ENCODE measurements at places on chromosomes 6 and 20. TPM values are rescaled to one million over a fixed set of nuclear protein-coding genes. Genes with fewer than 3 reads are reported as not detected.

DNA sequence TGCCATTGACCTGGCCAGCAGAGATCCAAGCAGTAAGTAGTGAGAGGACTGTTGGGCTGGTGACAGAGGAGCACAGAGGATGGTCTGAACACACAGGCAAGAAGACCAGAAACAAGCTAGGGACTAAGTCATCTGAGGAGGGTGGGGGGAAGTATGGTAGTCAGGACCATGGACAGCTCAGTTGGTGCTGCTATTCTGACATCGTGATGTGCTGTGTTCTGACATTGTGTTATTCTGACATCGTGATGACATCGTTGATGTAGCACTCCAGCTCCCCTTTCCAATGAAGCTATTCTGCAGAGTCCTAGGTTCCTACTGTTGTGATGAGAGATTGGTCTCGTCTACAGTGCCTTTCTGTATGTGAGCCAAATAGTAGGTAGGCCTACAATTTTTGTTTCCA lies 28.7 kb downstream of the CFAP206 start:
- H3K4me3 ChIP-seq = no peak overlapping the region
- H3K36me3 ChIP-seq = no peaks in the 10 kb centered on the region
- no peak overlapping the region for H3K27ac ChIP-seq
- H3K4me1 ChIP-seq = no peaks in the 10 kb centered on the region
- no peaks in the 10 kb centered on the region for H3K27me3 ChIP-seq

DNA sequence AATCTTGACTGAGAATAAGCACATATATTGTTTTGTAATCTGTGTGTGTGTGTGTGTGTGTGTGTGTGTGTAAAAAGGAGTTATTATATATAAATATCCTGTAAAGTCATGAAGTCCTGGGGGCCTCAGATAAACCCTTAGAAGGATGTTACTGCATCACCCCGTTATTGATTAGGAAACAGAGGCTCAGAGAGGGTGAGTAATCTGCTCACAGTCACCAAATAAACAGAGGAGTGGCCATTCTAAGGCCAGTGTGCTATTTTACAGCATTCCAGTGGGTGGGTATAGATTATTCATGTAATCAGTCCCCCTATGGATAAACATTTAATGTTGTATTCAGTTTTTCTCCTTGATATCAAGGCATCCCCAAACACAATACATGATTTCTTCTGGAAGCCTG lies 87.1 kb downstream of the CDC5L start:
- H3K36me3 ChIP-seq = no peaks in the 10 kb centered on the region
- H3K27me3 ChIP-seq = peaks cover 10% of the 10 kb centered on the region
- no peak for DNase-seq

Gene SNAP91
- not detected for total RNA-seq

DNA sequence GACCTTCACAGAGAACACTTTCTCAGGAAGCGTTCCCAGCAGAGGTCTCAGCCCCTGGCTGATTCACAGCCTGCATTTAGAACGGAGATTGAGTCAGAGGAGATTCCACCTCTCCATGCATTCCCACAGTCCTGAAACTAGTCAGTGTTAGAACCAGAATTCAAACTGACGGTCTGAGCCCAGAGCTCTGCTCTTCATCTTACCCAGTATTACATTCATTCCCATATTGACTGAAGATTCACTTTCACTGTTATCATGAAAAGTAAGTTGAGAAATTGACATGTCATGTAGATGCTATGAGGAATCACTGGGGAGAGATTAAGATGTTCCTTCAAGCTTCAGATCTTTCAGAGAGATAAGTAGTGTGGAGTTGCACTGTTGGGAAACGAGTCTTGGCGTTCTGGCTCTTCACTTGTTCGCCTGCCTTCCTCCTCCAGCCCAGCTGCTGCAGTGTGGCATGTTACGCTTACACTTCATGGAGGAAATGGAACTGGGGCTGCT lies 28.3 kb downstream of the MAS1 start:
- no peak for DNase-seq
- H3K27me3 ChIP-seq = peaks cover 22% of the 10 kb centered on the region
- H3K27ac ChIP-seq = no peak overlapping the region
- H3K4me3 ChIP-seq = no peak overlapping the region

GRCh38 chr6:56806368-56806767 lies 148.5 kb upstream of the BEND6 start:
- H3K36me3 ChIP-seq = no peaks in the 10 kb centered on the region
- H3K4me3 ChIP-seq = no peak overlapping the region
- H3K27ac ChIP-seq = no peak overlapping the region
- no peak for DNase-seq
- H3K4me1 ChIP-seq = no peaks in the 10 kb centered on the region
- no peaks in the 10 kb centered on the region for H3K27me3 ChIP-seq

GRCh38 chr20:34621383-34622367 lies 55.2 kb downstream of the PIGU start:
- no peaks in the 10 kb centered on the region for H3K4me1 ChIP-seq
- H3K27ac ChIP-seq = no peak overlapping the region
- no peak overlapping the region for H3K4me3 ChIP-seq

Gene LY6G6C
- total RNA-seq = not detected

- peaks cover 13% of the 10 kb centered on the region for H3K27me3 ChIP-seq
- no peaks in the 10 kb centered on the region for H3K4me1 ChIP-seq
- H3K36me3 ChIP-seq = no peaks in the 10 kb centered on the region
- no peak for DNase-seq
Measured at GRCh38 chr20:61219021-61219431, 33.0 kb upstream of the CDH4 start.

Gene EYS
- total RNA-seq = 0.13 TPM

DNA sequence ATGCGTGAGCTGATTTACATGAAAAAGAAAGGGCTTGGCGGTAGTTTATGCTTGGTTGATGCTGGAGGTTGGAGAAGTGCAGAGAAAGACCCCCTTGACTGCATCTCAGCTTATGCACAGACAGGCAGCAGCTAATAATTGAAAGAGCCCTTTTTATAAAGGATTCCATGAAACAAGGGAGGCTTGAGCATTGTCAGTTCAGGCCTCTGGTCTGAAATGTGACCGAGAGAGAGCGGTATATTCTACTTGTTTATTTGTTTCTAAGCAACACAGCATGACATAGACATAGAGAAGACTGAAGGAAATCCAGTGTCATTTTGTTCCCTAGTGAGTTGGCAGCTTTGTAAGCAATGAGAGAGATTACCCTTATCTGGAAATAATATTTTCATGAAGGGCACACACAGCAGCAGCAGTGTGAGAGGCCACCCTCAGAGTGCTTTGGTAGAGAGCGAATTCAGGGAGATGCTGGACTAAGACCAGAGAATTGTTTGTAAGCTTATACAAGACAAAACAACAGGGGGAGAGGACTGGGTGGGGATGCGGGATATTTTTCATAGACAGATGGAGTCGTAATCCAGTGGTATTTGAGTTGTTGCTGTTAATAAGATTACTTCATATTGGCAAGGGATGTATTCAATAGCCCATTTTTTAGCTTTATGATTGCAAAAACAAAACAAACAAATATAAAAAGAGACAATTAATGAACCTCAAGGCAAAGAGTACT lies 34.6 kb upstream of the LAMA2 start:
- H3K4me1 ChIP-seq = no peaks in the 10 kb centered on the region
- no peaks in the 10 kb centered on the region for H3K36me3 ChIP-seq
- H3K4me3 ChIP-seq = no peak overlapping the region

Gene MAP3K5
- 11.7 TPM for total RNA-seq

DNA sequence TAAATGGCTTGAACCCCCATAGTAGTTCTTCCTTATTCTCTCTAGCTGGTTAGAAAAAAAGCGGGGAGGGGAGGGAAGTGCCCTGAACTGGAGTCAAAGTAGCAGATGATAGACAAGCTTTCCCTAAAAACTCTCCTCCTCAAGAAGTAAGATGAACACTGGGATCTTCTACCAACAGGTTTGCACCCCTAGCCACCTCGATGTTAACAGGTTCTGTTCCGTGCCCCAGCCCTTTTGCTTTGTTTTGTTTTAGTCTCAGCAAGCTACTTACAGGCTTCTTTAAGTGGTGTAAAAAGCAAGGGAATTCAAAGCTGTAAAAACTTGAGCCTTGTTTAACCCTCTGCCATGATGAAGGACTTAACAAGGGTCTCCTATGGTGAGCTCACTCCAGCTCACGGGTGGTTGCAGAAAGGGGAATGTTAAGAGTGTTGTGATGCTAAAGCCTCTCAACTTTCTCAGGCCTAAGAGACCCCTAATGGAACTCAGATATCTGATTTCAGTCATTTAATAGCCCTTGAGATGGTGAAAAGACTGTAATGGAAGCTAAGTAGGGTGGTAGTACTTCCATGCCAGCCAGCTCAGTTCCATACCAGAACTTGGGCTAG lies 106.0 kb downstream of the FOXO3 start:
- no peak overlapping the region for H3K4me3 ChIP-seq
- no peak for DNase-seq
- no peaks in the 10 kb centered on the region for H3K4me1 ChIP-seq
- H3K36me3 ChIP-seq = 0 out of 3 replicates have a peak, but pooled peaks cover 3% of the 10 kb centered on the region
- no peak overlapping the region for H3K27ac ChIP-seq

Gene GNMT
- 0.18 TPM for total RNA-seq

DNA sequence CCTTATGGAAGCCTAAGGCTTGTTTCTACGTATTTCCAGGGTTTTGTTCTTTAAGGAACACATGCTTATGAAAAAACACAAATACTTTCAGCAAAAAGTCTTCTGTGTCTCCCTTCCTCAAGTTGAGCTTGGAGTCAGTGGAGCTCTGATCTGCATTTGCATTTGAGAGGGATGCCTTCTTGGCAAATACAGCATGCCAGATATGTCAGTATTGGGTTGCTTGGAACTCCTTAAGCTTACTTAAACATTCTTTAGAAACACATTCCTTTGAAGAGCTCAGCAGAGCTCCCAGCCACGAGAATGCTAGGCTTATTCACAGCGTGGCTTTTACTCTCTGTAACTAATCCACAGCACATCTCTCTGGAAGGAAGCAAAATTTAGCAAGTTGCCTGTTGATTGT lies 68.3 kb downstream of the ANKRD6 start:
- no peaks in the 10 kb centered on the region for H3K36me3 ChIP-seq
- DNase-seq = no peak
- H3K4me3 ChIP-seq = no peak overlapping the region
- no peak overlapping the region for H3K27ac ChIP-seq

DNA sequence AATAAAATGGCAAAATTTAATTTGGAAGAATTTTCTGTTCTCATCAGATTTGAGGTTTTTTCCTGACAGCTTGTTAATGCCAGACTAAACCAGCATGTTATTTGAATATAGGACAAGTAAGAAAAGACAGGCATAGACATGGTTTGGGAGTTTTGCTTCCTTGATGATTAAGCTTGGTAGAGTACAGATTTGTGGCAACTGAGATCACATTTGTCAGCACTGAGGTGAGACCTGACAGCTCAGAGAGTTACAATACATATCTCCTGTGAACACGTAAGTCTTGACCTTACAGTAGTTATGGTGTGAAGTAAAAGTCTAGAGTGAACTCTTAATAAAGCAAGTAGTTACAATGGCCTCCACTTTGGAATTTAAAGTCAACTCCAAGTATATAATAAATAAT lies 34.5 kb downstream of the CENPW start:
- no peak for DNase-seq
- no peak overlapping the region for H3K27ac ChIP-seq
- no peaks in the 10 kb centered on the region for H3K27me3 ChIP-seq
- no peak overlapping the region for H3K4me3 ChIP-seq
- no peaks in the 10 kb centered on the region for H3K36me3 ChIP-seq

Gene APOBEC2
- total RNA-seq = not detected

DNA sequence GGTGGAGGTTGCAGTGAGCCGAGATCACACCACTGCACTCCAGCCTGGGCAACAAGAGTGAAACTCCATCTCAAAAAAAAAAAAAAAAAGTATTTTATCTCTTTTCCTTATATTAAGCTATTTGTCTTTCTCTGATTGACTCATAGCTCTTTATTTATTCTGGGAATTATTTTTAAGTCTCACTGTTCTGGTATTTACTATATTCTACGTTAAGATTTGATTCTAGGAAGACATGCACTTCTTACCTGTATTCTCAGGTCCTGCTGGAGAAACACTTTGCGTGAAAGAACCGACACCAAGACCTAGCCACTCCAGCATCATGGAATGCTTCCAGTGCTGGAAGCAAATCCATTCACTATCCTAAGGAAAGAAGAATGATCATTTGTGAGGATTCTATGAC lies 17.6 kb downstream of the ZNFX1 start:
- H3K4me3 ChIP-seq = no peak overlapping the region
- H3K4me1 ChIP-seq = no peaks in the 10 kb centered on the region
- H3K27ac ChIP-seq = no peak overlapping the region

- DNase-seq = no peak
- peaks cover 25% of the 10 kb centered on the region for H3K36me3 ChIP-seq
- no peak overlapping the region for H3K27ac ChIP-seq
Measured at GRCh38 chr6:135018941-135019340, 35.7 kb downstream of the HBS1L start.

Gene SLPI
- total RNA-seq = 0.67 TPM

Gene MAS1L
- total RNA-seq = not detected

Gene C20orf144
- total RNA-seq = 0.16 TPM

GRCh38 chr6:159969921-159970320 lies 1.0 kb downstream of the IGF2R start:
- no peaks in the 10 kb centered on the region for H3K27me3 ChIP-seq
- DNase-seq = peak; percentile 91

DNA sequence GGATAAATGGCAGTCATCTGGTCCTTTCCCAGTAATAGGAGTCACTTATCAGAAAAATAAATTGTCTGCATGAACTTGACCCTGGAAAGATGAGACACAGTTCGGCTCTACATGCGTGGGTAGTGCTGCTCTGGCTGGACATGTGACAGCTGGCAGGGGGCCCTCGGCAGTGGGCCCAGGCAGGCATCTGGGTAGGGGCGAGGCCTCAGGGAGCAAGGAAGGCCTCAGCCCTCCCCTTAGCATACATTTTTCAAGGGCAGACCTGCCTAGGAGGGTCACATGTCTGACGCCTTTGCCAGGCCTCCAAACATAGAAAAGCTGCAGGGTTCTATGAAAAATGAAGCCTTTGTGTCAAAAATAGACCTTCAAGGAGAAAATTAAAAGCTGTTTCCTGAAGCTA lies 12.8 kb upstream of the ILRUN start:
- H3K27ac ChIP-seq = no peak overlapping the region
- no peak overlapping the region for H3K4me3 ChIP-seq
- no peak for DNase-seq
- no peaks in the 10 kb centered on the region for H3K36me3 ChIP-seq
- no peaks in the 10 kb centered on the region for H3K27me3 ChIP-seq
- peaks cover 18% of the 10 kb centered on the region for H3K4me1 ChIP-seq

DNA sequence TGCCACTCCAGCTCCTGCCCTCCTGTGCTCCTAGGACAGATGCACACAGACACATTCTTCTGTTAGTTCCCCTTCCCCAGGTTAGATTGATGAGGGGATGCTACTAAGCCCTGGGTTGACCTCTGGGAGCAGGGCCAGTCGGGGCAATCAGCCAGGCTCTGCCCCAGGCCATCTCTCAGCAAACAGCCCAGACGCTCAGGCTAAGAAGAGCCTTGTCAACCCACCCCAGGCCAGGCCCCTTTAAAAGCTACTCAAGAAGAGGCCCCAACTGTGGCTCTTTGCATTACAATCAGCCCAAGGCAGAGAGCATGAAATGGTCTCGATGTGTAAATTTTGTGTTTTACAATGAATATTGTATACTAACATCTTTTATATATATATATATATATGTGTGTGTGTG lies 107.4 kb downstream of the TFAP2A start:
- no peak overlapping the region for H3K27ac ChIP-seq
- H3K4me3 ChIP-seq = no peak overlapping the region
- DNase-seq = no peak
- peaks cover 2% of the 10 kb centered on the region for H3K4me1 ChIP-seq
- H3K27me3 ChIP-seq = no peaks in the 10 kb centered on the region

Gene PHF10
- total RNA-seq = 55.5 TPM

All from K562 (cell line).